ENCODE measurements at places on chromosomes 12 and 14.
A peak's percentile ranks its signal among the peaks of the same experiment; 100 is the strongest.

GRCh38 chr12:26298785-26299621 lies 103.6 kb downstream of the SSPN start:
- DNase-seq = peak; percentile 54
- H3K27ac ChIP-seq = no peak overlapping the region
- H3K36me3 ChIP-seq = no peaks in the 10 kb centered on the region
- peaks cover 13% of the 10 kb centered on the region for H3K4me1 ChIP-seq

- H3K4me1 ChIP-seq = peaks cover 12% of the 10 kb centered on the region
- no peak overlapping the region for H3K27ac ChIP-seq
- peaks cover 8% of the 10 kb centered on the region for H3K27me3 ChIP-seq
- H3K4me3 ChIP-seq = no peak overlapping the region
- DNase-seq = no peak
These were observed 3.4 kb upstream of the FBXO34 start for GRCh38 chr14:55267820-55268219.

DNA sequence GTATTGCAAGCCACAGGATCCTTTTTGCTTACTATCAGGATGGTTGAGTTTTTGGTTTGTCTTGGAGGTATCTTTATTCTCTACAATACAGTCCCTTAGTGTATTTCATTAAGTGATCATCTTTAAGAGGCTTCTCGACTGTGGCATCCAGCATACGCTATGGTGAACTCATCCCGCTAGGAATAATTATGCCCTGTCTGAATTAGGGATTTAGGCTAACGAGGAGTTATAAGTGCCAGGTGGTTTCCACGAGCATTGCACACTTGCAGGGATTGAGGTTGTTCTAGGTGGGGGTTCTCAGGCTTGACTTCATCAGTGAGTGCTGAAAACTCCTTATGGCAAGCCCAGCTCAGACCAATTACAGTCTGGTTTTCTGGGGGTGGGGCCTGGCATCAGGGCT lies 37.2 kb upstream of the RBM19 start:
- H3K27me3 ChIP-seq = peaks cover 45% of the 10 kb centered on the region
- no peaks in the 10 kb centered on the region for H3K36me3 ChIP-seq
- no peak overlapping the region for H3K27ac ChIP-seq
- no peaks in the 10 kb centered on the region for H3K4me1 ChIP-seq
- DNase-seq = no peak

- H3K4me3 ChIP-seq = no peak overlapping the region
- no peak for DNase-seq
- H3K4me1 ChIP-seq = no peaks in the 10 kb centered on the region
- peaks cover 3% of the 10 kb centered on the region for H3K27me3 ChIP-seq
These were observed 155.6 kb downstream of the DYRK2 start for GRCh38 chr12:67804168-67804567.

GRCh38 chr12:117367006-117367638 lies 5.7 kb upstream of the NOS1 start:
- no peak overlapping the region for H3K27ac ChIP-seq
- DNase-seq = no peak
- no peaks in the 10 kb centered on the region for H3K36me3 ChIP-seq
- H3K4me3 ChIP-seq = no peak overlapping the region
- peaks cover 37% of the 10 kb centered on the region for H3K27me3 ChIP-seq

DNA sequence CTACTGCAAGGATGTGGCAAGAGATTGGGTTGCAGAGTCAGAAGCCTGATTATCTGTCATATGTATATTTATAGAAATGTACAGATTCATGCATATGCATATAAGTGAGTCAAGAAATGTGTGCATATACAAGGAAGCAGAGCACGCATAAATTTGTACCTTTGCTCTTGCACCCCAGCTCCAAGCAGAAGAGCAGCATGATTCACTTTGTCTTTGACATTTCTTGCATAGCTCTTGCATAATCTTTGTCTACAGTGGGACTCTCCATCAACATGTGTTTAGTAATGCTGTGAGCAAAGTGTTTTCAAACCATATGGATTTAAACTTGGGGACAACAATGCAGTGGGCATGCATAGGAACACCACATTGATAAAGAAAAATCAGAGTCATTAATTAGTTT lies 330.7 kb upstream of the DCN start:
- H3K27ac ChIP-seq = no peak overlapping the region
- no peaks in the 10 kb centered on the region for H3K4me1 ChIP-seq
- H3K27me3 ChIP-seq = peaks cover 10% of the 10 kb centered on the region
- H3K4me3 ChIP-seq = no peak overlapping the region
- no peak for DNase-seq
- no peaks in the 10 kb centered on the region for H3K36me3 ChIP-seq

- H3K36me3 ChIP-seq = no peaks in the 10 kb centered on the region
- peaks cover 4% of the 10 kb centered on the region for H3K27me3 ChIP-seq
- no peak overlapping the region for H3K27ac ChIP-seq
- no peaks in the 10 kb centered on the region for H3K4me1 ChIP-seq
- DNase-seq = no peak
These were observed 250.4 kb downstream of the C12orf75 start for GRCh38 chr12:105580821-105581352.

- no peak for DNase-seq
- no peaks in the 10 kb centered on the region for H3K36me3 ChIP-seq
- H3K27ac ChIP-seq = no peak overlapping the region
- H3K4me1 ChIP-seq = peaks cover 5% of the 10 kb centered on the region
These were observed 108.6 kb upstream of the DYRK2 start for GRCh38 chr12:67539946-67540345.

DNA sequence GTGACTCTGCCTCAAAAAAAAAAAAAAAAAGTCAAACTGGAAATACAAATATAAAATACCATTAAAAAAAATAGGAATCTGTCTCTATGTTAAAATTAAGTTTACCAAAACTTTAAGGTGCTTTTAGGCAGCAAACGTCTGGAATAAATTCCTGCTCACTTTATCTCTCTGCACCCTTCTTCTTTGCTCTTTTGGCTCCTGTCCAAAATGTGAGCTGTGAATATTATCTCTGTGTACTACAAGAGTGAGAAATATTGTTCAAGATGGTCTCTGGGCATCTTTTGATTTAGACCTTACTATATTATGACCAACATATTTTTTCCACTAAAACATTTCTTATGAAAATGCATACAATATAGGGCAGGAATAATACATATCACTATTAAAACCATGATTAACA lies 63.7 kb downstream of the PUS7L start:
- no peaks in the 10 kb centered on the region for H3K36me3 ChIP-seq
- no peaks in the 10 kb centered on the region for H3K4me1 ChIP-seq
- DNase-seq = no peak
- H3K27me3 ChIP-seq = no peaks in the 10 kb centered on the region
- no peak overlapping the region for H3K4me3 ChIP-seq

DNA sequence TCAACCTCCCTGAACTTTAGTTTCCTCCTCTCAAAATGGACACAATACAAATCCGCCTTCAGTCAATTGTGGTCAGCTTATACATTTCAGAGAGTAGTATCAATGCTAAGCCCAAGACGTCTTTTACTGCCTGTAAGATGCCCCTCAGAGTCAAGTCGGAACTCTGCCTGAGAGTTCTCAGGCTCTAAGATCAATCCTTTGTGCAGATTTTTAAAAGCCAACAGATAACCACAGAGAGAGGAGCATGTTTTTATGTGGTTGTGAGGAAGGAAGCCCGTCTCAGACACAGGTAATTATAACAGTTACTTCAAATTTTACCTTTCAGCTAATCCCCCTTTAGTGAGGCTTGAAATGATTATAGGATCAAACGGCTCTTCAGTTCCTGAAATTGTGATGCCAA lies 91.6 kb downstream of the HELB start:
- no peaks in the 10 kb centered on the region for H3K4me1 ChIP-seq
- peaks cover 2% of the 10 kb centered on the region for H3K27me3 ChIP-seq
- no peak for DNase-seq
- no peaks in the 10 kb centered on the region for H3K36me3 ChIP-seq
